Prostate gland (tissue), 2 donors: ENCODE measurements at places on chromosomes 5 and 9. TPM values are rescaled to one million over a fixed set of nuclear protein-coding genes. Genes with fewer than 3 reads are reported as not detected.

GRCh38 chr5:54738118-54738972 is 220.8 kb downstream of the SNX18 start:
- no peak for DNase-seq

- no peak for DNase-seq
Measured at GRCh38 chr9:131319486-131319885, 30.0 kb downstream of the PLPP7 start.

- no peak for DNase-seq
Measured at GRCh38 chr9:38181866-38182265, 112.8 kb upstream of the SHB start.

DNA sequence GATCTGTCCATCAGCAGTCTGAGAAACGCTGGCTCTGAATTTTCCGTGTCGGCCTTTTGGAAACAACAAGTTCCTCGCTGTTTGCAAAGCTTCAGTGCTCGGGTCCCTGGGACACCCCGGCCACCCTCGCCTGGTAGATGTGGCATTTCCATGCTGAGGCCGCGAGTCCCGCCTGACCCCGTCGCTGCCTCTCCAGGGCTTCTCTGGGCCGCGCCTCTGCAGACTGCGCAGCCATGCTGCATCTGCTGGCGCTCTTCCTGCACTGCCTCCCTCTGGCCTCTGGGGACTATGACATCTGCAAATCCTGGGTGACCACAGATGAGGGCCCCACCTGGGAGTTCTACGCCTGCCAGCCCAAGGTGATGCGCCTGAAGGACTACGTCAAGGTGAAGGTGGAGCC is 4.7 kb downstream of the NTNG2 start:
- no peak for DNase-seq

GRCh38 chr5:133741818-133742355 is 129.5 kb upstream of the FSTL4 start:
- no peak for DNase-seq

- no peak for DNase-seq
Measured at GRCh38 chr9:69317894-69318293, 7.1 kb upstream of the ENTREP1 start.

DNA sequence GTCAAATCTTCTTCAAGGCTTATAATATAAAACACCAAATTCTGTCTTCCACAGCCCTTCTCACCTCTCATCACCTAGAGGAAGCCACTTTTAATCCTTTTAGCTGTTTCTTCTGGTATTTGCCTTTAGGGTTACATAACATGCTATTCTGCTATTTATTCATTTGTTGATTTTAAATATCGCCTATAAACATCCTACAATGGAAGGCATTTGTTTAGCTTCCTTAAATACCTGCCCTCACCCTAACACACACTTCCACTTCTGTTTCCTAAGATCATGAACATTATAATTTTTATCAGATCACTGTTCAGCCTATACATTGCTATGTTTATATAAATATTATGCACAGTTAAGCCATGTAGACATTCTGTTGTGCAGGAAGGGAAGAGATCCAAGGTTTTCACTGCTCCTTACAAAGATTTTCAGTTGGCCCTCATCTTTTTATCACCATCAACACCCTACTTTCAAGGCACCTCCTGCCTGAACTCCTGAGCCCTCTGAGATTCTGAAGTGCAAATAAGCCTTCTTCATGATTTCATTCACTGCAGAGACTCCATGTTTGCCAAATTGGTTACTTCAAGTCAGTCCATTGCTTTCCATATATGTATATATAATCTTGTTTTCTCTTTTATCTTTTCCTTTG is 356.9 kb upstream of the ACTBL2 start:
- DNase-seq: no peak

- no peak for DNase-seq
Measured at GRCh38 chr5:54470128-54470527, 14.6 kb downstream of the HSPB3 start.

- DNase-seq: no peak
Measured at GRCh38 chr9:109063760-109064159, 50.5 kb upstream of the CTNNAL1 start.

DNA sequence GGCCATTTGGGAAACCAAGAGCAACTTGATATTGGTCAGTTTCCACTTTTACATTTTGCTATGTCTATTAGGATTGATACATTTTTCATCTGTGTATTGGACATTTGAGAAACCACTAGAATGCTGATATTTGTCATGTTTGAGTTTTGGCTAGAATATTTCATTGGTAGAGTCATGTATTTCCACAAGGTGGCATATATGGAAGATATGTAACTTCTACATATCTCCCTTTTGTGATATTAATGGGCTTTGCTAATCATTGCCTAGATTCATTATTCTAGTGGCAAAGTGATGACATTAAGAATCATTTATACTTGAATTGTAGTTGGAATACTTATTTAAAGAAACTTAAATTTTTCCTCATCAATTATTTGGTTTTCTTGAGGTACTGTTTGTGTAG is 692.9 kb upstream of the EDIL3 start:
- no peak for DNase-seq

DNA sequence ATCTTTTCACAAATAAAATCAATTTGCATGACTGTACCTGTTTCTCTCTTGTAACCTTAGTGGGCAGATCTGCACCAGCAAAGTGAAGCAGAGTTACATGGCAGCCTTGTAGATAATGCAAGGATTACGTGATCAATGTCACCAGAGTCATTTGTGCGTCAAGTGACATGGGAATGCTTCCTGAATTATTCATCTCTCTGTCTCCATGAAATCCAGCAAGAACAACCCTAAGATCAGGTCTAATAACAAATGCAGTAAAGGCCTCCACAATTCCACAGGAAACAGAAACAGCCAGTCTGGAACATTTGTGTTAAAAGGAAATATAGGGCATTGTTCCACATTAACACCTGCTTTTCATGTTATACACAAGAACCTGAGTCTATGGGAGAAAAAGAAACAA is 7.8 kb downstream of the GZMA start:
- DNase-seq: no peak

The FREM1 gene
- 2.0 TPM for total RNA-seq

GRCh38 chr5:169798438-169798837 is 161.4 kb downstream of the DOCK2 start:
- no peak for DNase-seq

DNA sequence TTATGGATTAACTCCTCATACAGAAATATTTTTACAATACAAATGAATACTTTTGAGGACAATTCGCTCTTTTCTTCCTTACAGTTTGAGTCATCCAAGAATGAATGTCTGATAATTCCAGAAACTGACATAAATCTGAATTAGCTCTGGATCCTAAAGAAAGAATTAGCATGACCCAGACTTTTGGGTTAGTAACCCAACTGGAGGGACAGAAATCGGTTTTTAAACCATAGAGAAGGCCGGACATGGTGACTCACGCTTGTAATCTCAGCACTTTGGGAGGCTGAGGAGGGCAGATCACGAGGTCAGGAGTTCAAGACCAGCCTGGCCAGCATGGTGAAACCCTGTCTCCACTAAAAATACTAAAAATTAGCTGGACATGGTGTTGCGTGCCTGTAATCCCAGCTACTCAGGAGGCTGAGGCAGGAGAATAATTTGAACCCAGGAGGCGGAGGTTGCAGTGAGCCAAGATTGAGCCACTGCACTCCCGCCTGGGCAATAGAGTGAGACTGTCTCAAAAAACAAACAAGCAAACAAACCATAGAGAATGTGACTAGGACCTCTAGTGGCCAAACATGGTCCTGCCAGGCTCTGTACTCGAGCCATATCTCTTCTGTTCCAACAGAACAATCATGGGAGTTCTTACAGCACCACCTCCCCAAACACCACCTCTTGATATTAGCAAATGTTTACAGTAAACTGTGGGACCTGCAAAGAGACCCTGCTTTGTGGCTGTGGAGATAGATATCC is 44.8 kb downstream of the LURAP1L start:
- no peak for DNase-seq

The PCDHGA4 gene
- 10.5 TPM for total RNA-seq

- DNase-seq: no peak
Measured at GRCh38 chr9:97571664-97572063, 61.5 kb downstream of the TSTD2 start.

- no peak for DNase-seq
Measured at GRCh38 chr5:124182133-124182532, 564.3 kb downstream of the ZNF608 start.

The DENND1A gene
- total RNA-seq: 18.9 TPM

GRCh38 chr9:22169727-22170503 is 160.8 kb upstream of the CDKN2B start:
- no peak for DNase-seq

- no peak for DNase-seq
Measured at GRCh38 chr5:131536850-131537448, 98.1 kb downstream of the RAPGEF6 start.

GRCh38 chr5:142748568-142749249 is 21.5 kb upstream of the ARHGAP26 start:
- DNase-seq: peak; percentile 59

The IFNK gene
- not detected for total RNA-seq

- DNase-seq: no peak
Measured at GRCh38 chr9:132547052-132547431, 35.4 kb upstream of the BARHL1 start.

- no peak for DNase-seq
Measured at GRCh38 chr9:126436545-126437267, 110.1 kb downstream of the MVB12B start.

- DNase-seq: no peak
Measured at GRCh38 chr5:589588-589987, 22.6 kb upstream of the CEP72 start.

The PPP2R2B gene
- 0.68 TPM for total RNA-seq

GRCh38 chr9:101427358-101427757 is 8.2 kb downstream of the ALDOB start:
- no peak for DNase-seq
